K562 (cell line): ENCODE measurements at places on chromosomes 7 and 10. TPM values are rescaled to one million over a fixed set of nuclear protein-coding genes. Genes with fewer than 3 reads are reported as not detected.
A peak's percentile ranks its signal among the peaks of the same experiment; 100 is the strongest.

DNA sequence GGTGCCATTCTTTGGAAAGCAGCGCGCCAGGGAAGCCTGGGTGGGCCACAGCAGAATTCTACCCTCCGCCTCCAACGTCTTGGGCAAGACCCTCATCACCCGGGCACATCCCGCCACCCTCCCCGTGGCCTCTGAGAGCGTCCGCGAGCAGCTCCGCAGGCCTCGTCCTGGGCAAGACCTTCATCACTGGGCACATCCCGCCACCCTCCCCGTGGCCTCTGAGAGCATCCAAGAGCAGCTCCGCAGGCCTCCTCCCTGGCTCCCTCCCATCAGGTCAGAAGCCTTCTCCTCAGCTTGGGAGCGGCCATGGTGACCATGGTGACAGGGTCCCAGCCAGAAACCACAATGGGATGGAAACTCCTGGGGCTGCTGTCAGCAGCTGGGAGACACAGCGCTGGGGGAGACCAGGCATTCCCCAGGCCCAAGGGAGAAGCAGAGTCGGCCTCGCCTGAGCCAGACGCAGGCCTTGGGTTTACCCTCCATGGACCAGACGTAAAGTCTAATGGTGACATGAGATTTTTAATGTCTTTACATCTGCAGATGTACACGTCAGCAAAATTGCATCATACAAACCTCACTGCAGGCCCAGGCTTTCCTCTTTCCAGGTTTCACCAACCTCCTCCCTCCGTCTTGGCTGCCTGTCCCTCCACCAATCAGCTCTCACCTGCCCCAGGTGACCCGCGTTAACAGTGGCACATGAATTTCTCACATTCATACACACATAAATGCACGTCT lies 55.1 kb upstream of the PPP2R2D start:
- peaks cover 19% of the 10 kb centered on the region for H3K4me1 ChIP-seq
- H3K27me3 ChIP-seq: peaks cover 81% of the 10 kb centered on the region
- DNase-seq: no peak
- no peaks in the 10 kb centered on the region for H3K36me3 ChIP-seq
- H3K4me3 ChIP-seq: no peak overlapping the region

DNA sequence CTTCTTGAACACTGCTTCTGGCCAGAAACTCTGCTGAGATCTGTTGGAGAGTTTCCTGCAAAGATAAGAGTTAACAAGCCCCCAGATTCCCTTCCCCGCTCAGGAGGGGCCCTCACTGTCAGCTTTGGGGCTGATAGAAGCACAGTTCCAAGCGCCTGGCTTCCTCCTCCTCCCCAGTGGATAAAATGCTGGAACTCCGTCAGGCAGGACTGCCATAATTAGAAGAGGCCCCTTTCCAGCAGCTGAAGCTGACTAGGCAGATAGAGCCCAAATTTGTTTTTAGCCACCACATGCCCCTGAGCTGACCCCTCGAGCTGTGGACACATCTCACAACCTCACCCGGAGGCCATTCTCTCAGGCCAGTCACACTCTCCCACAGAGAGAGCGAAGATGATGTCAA lies 89.4 kb downstream of the TBXAS1 start:
- H3K27ac ChIP-seq: peak overlapping the region; percentile 76
- DNase-seq: peak; percentile 89
- peaks cover 22% of the 10 kb centered on the region; the same call in 2 of the 3 replicates for H3K36me3 ChIP-seq
- H3K4me3 ChIP-seq: no peak overlapping the region

DNA sequence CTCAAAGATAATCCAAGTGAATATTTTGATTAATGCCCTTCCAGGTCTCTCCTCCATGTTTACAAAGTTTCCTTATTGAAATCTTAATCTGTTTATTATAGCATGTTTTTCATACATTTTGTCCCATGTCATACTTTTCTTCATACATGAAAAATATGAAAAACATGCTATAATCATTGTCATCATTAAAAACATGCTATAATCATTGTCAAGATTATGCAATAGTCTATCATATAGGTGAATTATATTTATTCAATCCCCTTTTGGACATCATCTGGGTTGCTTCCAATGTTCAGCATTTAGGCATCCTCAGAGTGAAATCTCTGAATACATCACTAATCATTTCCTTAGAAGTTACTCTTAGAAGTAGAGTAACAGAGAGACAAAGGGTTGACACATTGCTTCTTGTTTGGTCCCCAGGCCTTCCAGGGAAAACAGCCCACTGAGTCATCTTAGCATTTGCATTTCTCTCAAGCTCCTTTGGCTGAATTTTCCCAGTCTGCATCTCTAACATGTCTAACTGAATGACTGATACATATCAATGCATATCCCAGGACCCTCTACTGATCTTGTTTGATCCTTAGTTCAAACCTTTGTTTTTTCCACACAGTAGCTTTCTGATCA lies 87.0 kb downstream of the SGMS1 start:
- peaks cover 3% of the 10 kb centered on the region; the same call in 1 of the 3 replicates for H3K36me3 ChIP-seq
- no peak overlapping the region for H3K27ac ChIP-seq
- H3K4me1 ChIP-seq: peaks cover 47% of the 10 kb centered on the region
- H3K4me3 ChIP-seq: no peak overlapping the region

DNA sequence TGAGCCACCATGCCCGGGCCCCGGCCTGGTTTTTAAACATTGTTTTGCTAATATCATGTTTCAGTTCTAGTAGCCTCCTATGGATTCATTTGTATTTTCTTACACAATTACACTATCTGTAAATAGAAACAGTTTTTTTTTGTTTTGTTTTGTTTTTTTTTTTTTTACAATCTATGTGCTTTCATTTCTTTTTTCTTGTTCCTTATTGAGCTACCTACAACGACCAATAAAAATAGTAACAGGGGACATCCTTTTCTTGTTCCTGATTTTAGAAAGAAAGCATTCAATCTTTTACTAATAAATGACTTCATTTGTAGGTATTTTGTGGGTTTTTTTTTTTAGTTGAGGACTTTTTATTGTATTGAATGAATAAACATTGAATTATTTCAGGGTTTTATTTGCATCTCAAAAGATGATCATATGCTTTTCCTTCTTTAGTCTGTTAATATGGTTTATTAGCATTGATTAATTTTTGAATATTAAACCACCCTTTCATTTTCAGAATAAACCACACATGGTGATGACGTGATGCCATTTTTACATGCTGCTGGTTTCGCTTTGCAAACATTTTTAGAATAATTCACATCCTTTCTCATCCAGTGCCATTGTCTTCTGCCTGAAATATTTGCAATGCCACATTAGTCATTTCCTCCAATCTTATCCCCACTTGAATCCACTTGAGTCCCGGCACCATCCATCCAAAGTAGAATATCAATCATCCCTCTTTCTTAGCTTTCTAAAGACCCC lies 18.1 kb upstream of the AKR1E2 start:
- no peaks in the 10 kb centered on the region for H3K36me3 ChIP-seq
- no peaks in the 10 kb centered on the region; the same call in 2 of the 3 replicates for H3K27me3 ChIP-seq
- peaks cover 4% of the 10 kb centered on the region; the same call in 2 of the 3 replicates for H3K4me1 ChIP-seq
- H3K4me3 ChIP-seq: no peak overlapping the region

DNA sequence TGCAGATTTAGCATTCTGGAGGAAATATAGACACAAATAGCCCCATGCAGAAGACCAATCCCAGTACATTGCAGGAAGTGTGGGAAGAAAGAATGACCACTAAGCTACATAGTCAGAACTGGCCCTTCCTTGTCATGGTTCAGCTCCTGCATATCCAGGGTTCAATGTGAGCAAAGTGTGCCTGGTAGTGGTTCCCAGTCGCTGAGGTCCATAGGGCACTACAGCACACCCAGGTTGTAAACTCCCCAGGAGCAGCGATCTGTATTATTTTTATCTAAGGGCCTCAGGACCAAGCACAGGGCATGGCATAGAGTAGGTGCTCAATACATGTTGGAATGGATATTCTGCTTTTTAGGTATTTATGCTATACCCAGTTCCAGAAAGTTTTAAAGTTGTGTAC lies 114.4 kb downstream of the RTKN2 start:
- DNase-seq: no peak
- H3K36me3 ChIP-seq: no peaks in the 10 kb centered on the region
- no peak overlapping the region for H3K4me3 ChIP-seq
- H3K4me1 ChIP-seq: no peaks in the 10 kb centered on the region

Gene MKX
- total RNA-seq: 0.07 TPM in 1 of 2 replicates, not detected in the other
